Hematopoietic multipotent progenitor cell treated with erythropoietin and hydrocortisone succinate and interleukin-3 and kit ligand, for 4 days (in vitro differentiated cells): ENCODE measurements at places on chromosomes 16 and 17.

DNA sequence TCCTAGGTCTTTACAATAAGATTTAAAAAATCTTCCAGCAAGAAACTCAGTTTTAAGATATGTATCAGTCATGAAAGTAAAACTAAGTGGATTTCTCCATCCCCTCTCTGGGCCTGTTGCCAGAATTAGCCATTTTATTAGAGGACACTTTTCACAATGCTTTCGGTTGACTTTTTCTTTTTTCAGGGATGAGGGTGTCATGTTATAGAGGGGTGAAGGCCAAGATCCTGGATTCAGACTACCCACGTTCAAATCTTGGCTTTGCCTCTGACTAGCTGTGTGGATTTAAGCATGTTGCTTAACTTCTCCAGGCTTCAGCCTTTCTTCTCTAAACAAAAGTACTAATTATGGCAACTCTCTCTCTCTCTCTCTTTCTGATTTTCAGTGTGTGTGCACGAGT, 111.7 kb upstream of the COX10 start:
- no peak for DNase-seq

GRCh38 chr17:8851600-8851999, 15.9 kb downstream of the PIK3R6 start:
- DNase-seq: no peak

DNA sequence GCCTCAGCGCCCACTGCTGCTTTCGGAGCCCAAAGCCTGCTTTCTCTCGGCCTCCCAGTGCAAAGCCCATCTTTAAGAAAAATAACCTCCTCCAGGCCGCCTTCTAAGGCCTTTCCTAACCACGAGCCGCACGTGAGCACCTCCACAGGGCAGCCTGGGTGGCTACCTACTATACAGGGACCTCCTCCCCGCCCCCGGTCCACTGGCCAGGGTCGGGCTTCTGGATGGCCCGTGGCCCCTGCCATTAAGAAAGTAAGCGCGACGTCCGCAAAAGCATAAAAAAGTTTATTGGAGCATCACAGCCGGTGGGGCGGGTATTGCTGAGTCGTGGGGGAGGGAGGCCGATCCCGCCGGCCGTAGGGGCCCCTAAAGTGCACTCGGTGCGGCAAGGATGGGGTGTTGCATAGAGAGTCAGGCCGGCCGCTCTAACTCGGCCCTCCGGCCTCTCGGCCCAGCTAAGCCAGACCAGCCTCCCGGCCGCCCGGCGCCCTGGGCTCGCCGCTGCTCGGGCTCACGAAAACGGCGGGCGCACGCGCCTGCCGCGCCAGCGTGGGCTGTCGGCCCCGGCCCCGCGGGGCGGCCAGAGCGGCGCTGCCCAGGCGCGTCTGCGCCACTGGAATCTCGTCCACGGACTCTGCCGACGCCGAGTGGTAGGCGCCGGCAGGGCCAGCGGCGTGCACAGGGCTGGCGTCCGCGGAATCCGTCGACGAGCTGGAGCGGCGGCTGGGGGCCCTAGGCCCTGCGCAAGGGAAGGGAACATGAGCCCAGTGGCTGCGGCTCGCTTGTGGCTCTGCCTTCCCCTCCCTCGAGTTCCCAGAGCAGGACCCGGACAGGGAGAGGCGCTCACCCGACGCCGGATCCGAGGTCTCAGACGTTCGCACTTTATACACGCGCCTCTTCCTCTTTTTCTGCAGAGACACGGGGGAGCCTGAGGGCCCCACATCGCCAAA, 1.1 kb upstream of the TPPP3 start:
- peak; percentile 68 for DNase-seq

GRCh38 chr16:53219371-53219770, 164.6 kb downstream of the CHD9 start:
- no peak for DNase-seq

DNA sequence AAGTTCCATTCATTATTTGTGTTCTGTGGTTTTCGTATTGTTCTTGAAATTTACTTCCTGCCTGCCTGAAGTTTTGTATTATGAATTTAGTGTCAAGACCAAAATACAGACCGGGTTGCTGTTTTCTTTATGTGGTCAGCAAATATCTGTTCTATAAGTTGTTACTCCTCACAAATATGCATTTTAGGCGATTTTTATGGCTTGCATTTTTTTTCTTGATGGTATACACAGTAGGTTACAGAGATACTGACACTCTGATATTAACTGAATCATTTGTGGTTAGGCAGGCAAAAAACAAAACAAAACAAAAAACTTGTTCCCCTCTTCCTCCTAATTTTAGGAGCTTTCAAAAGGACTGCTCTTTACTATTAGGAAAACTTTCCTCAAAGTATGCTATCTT, 52.6 kb downstream of the BCAS3 start:
- peak; percentile 10 for DNase-seq

DNA sequence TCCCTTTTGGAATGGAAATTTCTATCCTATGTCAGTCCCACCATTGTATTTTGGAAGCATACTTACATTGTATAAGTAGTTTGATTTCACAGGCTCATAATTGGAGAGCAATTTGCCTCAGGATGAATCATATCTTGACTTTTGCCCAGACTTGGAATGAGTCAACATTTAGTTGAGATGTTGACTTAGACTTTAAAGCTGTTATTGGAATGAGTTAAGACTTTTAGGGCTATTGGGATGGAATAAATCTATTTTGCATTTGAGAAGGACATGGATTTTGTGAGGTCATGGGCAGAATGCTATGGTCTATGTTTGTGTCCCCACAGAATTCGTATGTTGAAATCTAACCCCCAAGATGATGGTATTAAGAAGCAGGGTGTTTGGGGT, 12.2 kb upstream of the ZNF594 start:
- no peak for DNase-seq

- DNase-seq: no peak
These were observed 72.9 kb downstream of the DNAH9 start for GRCh38 chr17:11671126-11671525.
